ENCODE measurements at places on chromosomes 7 and 10.

GRCh38 chr7:104206841-104207240, 972 bp downstream of the ORC5 start:
- DNase-seq = no peak

DNA sequence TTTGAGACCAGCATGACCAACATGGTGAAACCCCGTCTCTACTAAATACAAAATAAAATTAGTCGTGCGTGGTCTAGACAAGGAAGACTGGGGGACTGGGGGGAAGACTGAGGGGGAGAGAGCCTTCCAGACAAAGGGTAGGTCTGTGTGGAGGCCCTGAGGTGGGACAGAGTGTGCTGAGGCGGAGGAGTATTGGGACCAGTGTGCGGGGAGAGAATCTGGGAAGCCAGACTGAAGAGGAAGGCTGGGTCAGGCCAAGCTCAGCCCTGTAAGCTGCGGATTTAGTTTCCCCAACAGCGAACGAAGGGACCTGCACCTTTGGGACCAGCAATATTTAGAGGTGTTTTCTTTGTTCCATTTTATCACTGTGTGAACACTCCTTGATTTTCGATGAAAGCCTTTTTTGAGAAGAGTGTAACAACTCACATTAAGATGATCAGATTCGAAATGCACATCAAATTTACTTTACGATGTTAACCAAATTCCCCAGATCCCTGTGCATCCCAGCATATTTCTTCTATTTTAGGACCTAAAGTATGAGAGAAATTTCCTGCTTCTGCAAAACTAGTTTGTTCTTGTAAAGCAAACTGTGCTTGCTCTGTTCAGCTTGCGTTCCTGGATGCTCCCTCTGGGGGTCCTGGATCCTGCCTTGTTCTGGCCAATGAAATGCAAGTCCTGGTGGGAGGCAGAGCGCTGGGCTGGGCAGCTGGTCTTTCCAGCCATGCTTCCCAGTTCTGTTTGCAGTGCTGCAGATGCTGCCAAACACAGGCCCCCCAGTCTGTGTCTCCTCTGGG, 39.4 kb downstream of the PLAU start:
- DNase-seq = no peak

GRCh38 chr7:158784270-158784669, 45.0 kb downstream of the ESYT2 start:
- DNase-seq = no peak

DNA sequence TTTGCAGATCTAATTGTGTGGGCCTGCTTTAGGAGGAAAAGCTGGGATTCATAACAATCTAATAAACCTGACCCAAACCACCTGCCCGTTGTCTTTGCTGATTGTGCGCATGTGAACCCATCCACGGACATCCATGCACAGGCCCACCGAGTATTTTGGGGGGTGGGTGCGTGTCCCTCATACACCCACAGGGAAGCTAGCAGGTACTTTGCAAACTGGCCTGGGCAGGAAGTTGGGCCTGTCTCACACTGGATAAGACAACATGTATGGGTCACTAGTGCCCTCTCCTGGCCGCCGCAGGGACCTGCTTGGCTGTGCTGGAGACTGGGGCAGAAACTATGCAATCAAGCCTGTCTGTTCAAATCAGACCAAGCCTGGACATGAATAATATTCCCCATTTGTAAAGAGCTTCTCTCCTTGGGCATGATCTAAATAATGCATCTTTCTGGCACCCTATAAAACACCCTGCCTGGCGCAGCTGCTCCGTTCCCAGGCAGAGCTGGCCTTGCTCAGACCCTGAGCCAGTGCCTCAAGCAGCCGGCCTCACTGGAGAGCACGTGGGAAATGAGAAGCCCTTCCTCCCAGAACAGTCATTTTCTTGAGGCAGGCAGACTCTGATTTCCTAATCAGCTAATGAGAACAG, 15.8 kb downstream of the ECHDC3 start:
- DNase-seq = peak; percentile 77

DNA sequence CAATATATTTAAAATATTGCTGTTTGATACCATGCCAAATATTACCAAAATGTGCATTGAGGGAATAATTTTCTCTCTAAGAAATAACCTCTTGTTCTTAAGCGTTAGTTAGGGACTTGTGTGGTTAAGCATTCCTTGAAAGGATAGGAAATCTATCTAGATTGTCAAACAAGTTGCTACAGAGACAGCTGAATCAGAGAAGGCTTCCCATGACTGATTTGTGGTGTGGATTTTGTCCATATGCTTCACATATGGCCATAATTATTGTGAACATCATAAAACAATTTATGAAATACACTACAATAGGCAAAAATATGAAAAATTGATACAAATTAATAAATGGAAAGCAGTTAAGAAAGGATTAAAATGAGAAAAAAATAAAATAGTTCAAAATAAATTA, 96.3 kb downstream of the GNAT3 start:
- DNase-seq = no peak

GRCh38 chr7:132930881-132931280, 151.0 kb downstream of the CHCHD3 start:
- DNase-seq = no peak

GRCh38 chr10:81108516-81109199, 571.0 kb downstream of the SH2D4B start:
- no peak for DNase-seq

DNA sequence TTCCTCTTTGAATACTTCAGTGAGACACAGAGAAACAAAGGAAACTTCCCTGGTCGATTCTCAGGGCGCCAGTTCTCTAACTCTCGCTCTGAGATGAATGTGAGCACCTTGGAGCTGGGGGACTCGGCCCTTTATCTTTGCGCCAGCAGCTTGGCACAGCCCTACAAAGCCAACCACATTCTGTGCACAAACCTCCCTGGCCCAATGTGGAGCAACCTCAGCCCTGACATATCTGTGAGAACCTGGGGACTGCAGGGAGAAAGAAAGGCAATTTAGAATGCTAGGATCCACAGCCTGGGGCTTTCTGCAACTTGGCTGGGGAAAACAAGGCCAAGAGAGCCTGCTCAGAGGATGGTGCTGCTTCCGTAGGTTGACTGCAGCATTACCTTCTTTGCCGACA, 63.5 kb upstream of the PRSS58 start:
- no peak for DNase-seq

GRCh38 chr10:36780158-36780557, 345.2 kb upstream of the ANKRD30A start:
- no peak for DNase-seq

DNA sequence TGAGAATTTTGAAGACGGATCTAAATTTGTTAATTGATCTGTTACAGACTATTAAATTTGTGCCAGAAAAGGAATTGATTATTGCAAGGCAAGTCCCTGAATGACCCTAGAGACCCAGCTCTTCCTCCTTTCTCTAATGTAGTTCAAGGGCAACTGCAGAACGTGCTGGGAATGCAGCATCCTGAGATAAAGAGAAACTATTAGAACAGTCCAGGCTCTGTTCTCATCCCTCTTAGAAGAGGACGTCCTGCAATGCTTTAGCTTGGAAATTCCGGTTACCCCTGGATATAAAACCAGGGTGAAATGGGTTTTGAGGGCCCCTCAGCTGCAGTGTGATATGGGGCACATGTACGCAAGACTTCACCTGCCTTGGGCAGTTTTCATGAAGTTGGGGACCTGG, 67.3 kb downstream of the PTN start:
- no peak for DNase-seq

DNA sequence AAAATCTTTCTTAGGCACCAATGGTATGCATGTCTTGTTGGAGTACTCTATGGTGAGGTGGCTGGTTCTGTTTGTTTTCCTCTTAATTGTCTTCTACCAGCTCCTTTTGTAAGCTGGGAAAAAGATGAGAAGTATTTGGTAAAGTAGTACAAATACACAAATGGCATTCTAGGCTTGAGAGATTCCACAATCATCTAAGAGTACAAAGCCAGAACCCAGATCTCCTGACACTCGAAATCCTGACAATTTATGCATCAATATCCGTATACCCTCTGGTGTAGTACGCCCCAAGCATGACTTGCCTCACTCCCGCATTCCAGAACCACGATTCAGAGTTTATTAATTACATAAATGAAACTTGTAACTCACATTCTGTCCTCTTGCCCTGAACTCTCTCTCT, 43.5 kb downstream of the CDCA7L start:
- DNase-seq = no peak

DNA sequence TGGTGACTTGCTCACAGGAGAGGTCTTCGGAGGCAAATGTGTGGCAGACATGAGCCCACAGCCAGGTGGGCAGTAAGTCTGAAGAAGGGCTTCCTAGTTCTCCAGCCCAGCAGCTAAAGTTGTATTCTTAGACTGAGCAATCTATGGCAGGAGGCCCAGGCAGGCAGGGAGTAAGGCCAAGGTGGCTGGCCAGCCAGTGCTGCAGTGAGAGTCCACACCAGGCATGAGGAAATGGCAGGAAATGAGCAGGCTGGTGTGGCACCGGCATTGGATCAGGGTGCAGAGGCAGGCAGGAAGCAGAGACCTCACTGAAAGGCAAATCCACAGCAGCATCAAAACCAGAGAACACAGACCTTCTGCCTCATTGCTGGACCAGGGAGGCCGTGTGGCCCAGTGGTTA, 84.6 kb upstream of the PDE1C start:
- DNase-seq = no peak

DNA sequence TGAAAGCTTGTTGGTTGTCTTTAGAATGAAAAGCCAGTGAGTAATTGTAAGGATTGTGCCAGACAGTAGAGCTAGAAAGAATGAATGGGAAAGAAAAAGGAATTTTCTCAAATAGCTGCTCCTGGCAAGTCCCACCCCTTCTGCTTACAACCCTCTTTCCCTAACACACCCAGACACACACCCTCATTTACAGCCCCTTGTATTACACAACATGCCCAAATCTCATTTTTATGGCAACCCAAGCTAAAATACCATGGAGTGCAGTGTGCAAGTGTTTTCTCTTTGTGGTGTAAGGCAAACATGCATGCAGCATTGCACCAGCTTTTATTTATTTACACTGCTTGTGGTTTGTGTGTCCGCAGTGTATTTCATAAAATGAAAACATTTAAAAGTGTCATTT, 1.5 kb downstream of the PRKAR2B start:
- no peak for DNase-seq

- DNase-seq = no peak
These were observed 207.1 kb upstream of the NFE2L3 start for GRCh38 chr7:25944777-25945515.

- no peak for DNase-seq
These were observed 8.4 kb downstream of the MLXIPL start for GRCh38 chr7:73615886-73616285.

- no peak for DNase-seq
These were observed 92.8 kb upstream of the INSIG1 start for GRCh38 chr7:155204744-155205367.

GRCh38 chr7:100640517-100641440, 573 bp downstream of the TFR2 start:
- no peak for DNase-seq

- DNase-seq = no peak
These were observed 130.9 kb downstream of the BMPER start for GRCh38 chr7:34036051-34036920.

- no peak for DNase-seq
These were observed 53.4 kb downstream of the CFAP58 start for GRCh38 chr10:104406715-104407650.

DNA sequence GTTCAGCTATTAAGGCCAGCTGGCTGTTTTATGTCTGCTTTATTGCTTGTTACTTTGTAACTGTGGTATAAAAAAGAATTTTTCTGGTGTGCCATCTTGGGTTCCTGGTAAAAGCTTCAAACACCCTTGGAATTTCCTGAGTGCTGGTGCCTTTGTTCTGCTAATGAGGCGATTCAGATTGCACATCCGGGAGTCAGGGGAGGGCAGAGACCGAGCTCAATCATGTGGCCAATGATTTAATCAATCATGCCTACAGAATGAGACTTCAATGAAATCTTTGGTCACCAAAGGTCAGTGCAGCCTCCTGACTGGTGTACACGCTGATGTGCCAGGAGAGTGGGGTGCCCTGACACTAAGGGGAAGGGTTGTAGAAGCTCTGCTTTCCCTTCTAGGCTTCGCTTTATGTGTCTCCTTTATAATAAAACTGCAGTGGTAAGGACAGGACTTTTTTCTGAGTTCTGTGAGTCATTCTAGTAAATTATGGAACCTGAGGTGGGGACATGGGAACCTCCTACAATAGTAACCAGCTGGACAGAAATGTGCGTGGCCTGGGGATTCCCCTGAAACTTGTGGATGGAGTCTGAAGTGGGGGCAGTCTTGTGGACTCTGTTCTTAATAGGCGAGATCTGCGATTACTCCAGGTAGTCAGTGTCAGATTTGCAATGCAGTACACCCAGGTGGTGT, 69.4 kb upstream of the OGDHL start:
- DNase-seq = no peak

- DNase-seq = no peak
These were observed 163.1 kb downstream of the UBE2H start for GRCh38 chr7:129789652-129790051.

DNA sequence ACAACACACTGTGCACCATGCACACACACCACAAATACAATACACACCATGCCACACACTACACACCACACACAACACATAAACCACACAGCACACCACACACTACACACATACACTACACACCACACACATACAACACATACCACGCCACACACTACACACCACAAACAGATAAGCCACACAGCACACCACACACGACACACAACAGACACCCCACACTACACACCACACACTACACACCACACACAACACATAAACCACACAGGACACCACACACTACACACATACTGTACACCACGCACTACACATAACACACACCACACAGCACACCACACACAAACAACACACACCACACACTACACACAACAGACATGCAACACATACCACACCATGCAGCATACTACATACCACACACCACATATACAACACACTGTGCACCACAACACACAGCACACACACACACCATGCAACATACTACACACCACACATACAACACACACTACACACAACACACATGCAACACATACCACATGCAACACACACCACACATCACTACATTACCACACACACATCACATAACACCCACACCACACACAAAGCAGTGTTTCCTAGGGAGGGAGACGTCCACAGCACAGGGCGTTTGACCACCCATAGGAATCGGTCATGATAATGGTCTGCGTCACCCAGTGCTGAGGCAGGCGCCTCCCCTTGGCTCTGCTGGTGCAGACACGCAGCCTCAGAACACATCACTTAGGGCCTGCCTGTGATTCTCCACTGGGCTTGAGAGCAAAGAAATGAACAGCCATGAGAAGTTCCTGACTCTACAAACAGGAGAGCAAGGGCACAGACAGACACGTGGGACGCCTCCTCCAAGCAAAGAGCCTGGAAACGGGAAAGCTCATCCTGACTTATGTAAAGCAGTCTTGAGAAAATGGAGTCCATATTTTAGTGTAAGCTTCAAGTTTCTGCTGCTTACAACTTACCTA, 458.3 kb downstream of the PTPRN2 start:
- DNase-seq = no peak

DNA sequence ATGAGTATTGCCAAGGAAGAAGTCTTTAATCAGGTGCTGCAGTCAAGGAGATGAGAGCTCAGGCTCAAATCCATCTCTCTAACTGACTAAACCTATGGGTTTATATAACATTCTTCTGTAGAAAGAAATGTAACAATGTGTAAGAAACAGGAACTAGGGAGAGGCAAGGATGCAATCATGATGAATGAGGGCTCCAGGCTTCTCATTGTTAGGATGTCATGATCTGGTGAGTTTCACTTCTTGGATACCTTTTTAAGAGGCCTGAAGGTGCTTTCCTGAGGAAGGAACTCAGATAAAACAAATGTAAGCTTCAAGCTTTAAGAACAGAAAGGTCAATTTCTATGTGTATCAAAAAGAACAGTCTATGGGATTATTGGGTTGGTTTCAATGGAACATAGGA, 30.8 kb upstream of the SCIN start:
- no peak for DNase-seq
